ENCODE measurements at places on chromosomes 2 and 18.

- DNase-seq, result no peak
These were observed 2.9 kb upstream of the ME2 start for GRCh38 chr18:50875966-50876536.

- no peak for DNase-seq
These were observed 139.7 kb downstream of the INO80D start for GRCh38 chr2:205946226-205946625.

- no peak for DNase-seq
These were observed 446.4 kb upstream of the RAB12 start for GRCh38 chr18:8162802-8163201.

- DNase-seq, result no peak
These were observed 15.0 kb upstream of the IL1A start for GRCh38 chr2:112798979-112799975.

GRCh38 chr2:58856100-58856499 lies 615.0 kb upstream of the FANCL start:
- no peak for DNase-seq

DNA sequence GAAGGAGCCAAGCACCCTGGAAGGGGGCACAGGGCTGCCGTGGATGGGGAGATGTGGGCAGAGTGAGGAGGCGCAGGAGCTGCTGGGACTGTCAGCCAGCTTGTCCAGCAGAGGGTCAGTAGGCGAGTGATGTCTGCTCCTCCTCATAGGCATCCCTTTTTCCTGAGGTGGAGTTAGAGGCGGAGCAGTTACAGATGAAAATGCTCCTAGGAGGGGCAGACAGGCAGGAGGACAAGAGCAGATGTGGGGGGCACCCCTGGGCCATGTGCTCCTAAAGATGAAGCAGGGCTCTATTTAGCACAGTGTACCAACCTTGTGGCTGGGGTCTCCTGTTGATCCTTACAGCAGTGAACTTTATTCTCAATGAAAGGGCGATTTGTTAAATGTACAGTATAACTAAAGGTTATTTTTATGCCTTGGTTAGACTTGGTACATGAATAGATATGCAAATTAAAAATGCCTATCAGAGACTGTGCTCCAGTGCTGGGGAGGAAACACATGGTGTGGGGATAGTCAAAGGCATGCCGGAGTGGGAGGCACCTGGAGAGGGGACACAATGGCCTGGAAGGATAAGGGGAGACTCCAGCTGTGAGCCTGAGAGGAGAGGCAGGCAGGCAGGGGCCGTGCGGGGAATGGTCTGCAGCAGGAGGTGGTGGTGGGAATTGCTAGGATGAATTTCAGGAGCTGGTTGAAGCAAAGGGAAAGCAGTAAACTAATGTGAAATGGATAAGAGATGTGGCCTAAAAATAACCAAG lies 175.3 kb downstream of the CLIP4 start:
- DNase-seq, result no peak

GRCh38 chr2:238461491-238461890 lies 34.8 kb downstream of the ASB1 start:
- no peak for DNase-seq

GRCh38 chr2:521853-522530 lies 155.2 kb downstream of the TMEM18 start:
- no peak for DNase-seq

DNA sequence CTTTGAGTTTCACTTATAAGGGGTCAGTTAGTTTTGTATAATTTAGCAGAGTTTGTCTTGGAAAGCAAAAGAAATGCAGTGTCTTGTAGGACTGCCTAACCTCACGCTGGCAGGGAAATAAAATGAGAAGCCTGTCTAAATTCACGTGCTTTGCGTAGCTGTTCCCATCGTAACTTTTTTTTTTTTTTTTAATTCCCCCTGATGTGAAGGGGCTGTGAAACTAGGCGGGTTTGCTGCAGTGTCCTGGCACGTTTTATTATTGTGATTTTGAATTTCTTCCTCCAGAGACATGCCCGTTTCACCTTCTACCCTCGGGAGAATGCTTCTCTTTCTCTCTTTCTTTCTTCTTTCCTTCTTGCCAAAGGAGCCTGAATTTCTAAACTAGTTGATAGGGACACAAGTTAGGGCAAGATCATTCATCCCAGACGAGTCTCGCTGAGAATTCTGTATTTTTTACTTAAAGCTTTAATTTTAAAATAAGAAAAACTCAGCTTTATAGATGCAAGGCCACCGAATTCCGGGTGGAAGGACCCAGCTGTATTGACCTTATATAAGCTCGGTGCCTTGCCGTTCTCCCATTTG lies 2.3 kb downstream of the MEIS1 start:
- DNase-seq, result no peak

GRCh38 chr2:9914384-9915065 lies 37.0 kb upstream of the GRHL1 start:
- DNase-seq, result peak; percentile 27

DNA sequence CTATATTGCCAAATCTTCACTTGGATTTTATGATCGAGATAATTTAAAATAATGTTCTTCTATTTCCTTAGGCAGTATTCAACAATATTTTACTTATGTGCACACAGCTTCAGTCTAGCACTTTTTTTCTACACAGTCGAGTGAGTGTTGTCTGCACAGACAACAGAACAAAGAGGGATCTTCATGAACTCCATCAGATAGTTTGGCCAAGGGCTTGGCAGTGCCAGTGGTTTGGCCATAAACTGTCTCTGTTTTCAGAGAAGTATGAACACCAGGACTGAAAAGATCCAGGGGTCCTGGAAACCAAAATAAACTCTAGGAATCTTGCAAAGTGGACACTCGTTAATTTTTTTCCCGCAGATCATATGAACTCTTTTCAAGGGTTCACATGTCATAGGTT lies 547.3 kb downstream of the PLCL1 start:
- DNase-seq, result no peak

DNA sequence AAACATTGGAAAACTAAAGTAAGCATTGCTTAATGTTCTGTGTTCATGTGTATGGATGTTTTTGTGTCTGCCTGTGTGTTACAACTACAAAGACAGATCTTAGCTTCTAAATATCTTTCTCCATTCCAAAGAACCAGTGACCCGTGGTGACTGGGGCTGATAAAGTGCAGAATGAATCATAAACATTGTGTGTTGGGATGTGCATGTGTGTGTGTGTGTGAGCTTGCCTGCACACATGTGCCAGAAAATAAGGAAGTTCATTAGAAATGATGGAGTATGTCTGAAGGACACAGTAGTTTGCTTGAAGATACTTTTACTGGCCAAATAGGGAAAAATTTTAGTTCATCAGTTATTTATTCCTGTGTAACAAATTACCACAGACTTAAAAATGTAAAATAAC lies 756.6 kb upstream of the CELF4 start:
- no peak for DNase-seq

- DNase-seq, result no peak
These were observed 133.3 kb downstream of the PTRHD1 start for GRCh38 chr2:24659862-24660261.

GRCh38 chr2:24993406-24994145 lies 21.8 kb upstream of the DNAJC27 start:
- no peak for DNase-seq

DNA sequence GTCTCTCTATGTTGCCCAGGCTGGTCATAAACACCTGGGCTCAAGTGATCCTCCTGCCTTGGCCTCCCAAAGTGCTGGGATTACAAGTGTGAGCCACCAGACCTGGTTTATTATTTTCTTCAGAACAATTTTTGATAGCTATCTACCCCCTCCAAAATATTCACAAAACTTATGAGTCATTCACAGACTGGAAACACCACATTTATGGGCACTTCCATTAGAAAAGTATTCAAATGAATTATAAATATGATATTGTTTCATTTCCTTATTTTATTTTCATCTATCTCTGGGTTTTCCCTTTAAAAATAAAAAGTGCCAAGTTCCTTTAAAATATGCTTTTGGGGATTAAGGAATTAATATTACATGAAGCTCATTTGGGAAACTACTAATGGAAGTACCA lies 58.8 kb upstream of the MSTN start:
- DNase-seq, result no peak

DNA sequence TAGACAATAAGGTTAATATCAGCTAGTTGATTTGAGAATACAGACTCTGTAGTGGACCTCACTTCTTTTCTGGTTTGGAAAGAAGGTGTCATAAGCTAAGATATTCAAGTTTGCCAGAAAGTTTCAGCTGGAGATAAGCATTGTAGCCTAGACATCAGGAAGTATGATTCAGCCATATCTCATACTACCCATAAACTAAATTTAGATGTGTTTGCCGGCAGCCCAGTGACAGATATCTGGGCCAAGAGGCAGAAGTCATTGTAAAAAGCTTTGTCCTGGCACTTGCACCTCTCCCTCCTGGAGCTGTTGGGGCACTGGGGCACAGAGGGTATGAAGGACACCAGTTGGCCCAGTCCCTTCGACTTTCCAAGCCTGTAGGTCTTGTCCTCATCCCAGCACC lies 128.0 kb downstream of the EPHA4 start:
- no peak for DNase-seq

- DNase-seq, result no peak
These were observed 396.2 kb downstream of the ZNF516 start for GRCh38 chr18:76098674-76099411.

DNA sequence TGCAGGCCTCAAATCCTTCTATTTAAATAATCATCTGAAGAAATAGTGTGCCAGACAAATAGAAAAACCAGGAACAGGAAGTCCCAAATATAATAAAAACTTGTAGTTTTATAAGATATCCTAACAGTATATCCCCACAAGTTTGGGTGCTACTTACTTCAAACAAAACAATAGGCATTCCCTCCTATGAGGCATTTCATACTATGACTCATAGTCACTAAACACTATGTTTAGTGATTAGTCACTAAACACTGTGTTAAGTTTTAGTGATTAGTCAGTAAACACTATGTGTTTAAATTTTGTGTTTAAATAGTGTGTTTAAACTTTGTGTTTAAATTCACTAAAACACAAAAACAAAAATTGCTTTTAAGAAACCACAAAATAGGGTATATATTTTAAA lies 407.0 kb upstream of the CDH19 start:
- DNase-seq, result no peak

DNA sequence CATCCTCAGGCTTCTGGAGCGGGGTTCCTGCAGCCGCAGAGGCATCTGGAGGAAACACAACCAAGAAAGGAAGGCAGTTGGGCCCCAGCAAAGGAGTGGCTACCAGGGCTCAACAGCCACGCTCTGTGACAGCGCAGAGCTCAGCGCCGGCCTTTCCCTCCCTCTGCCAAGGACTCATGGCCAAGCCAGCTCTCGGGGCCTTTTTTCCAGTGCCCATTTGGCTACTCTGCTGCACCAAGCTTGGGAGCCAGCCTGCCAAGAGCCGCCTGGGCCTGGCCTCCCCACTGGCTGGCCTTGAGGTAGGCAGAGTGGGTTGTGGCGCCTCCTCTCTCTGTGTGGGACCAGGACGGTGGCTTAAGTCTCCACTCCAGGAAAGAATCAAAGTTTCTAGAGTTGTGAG lies 7.2 kb upstream of the CCDC74A start:
- DNase-seq, result no peak

DNA sequence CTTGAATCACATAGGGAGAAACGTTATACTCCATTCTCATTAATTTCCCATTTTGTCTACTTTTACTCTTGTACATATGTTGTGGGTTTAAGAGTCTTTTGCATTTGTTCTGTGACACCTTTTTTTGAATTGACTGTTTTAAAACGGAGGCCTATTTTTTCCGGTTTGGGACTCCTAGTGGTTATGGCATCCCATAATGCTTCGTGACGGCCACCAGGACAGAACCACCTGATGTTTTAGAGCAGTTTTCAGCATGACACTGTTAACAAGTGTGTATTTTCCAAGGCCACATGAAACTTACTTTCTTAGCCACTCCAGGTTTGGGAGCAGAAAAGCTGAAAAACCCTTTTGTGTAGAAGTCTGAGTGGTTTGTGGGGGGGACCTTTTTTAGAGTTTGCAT lies 8.4 kb downstream of the SOX11 start:
- DNase-seq, result no peak

DNA sequence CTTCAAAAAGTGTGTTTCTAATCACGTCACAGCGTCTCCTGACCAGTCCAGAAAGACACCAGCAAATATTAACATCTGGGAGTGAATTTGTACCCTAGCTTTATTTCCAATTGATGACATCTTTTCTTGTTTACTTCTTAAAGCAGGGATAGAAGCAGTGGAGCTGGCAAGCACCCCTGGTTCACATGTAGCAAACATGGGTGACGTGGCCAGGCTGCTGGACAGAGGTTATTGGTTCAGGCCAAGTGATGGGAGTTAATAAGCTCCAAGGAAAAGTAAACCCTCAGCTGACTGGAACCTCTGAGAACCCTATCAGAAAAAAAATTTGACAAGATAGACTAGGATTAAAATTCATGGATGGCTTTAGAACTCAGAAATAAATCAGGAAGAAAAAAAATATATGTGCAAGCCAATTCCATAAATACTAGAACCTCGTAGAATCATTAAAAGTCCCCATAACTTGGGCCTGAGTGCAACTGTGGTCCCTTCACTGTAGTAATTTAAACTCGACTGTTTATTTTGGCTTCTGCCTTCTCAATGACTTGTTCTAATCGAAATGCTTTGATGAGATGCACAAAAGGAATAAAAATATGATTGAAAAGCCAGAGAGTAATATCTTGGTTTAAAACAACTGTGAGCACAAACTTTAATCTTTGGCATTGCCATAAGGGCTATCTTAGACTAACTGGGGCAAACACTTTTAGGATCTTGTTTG lies 121.5 kb upstream of the CTAGE1 start:
- no peak for DNase-seq

- DNase-seq, result no peak
These were observed 664.8 kb downstream of the DCC start for GRCh38 chr18:53004798-53005197.

GRCh38 chr18:29779096-29779495 lies 1263.4 kb downstream of the DSC3 start:
- no peak for DNase-seq

GRCh38 chr2:105969552-105969951 lies 224.5 kb downstream of the UXS1 start:
- peak; percentile 15 for DNase-seq

DNA sequence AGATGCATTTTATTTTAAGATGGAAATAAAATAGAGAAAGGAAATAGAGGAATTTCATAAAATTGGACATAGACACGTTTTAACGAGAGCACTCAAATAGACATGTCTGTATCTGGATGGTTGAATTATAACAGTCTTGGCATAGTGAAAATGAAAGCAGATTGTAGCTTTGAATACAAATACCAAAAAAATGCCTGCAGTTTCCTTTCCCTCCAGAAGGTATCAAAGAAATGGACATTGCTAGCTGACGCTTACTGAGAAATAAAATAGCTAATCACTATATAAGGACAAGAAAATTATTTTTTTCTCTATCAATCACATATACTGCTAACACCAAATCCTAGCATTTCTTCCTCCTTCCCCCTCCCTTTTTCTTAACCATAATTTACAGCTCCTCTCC lies 11.4 kb upstream of the MAPRE2 start:
- DNase-seq, result no peak

- DNase-seq, result no peak
These were observed 193.8 kb downstream of the LPIN1 start for GRCh38 chr2:11940121-11940743.

Data from stimulated activated CD4-positive, alpha-beta T cell treated with anti-CD3 and anti-CD28 coated beads, Interleukin-2, amount 100 ng/mL, for 48 hours (primary cell).